ENCODE measurements at places on chromosomes 5 and 9.
A peak's percentile ranks its signal among the peaks of the same experiment; 100 is the strongest.

GRCh38 chr9:130017076-130017475 is 25.9 kb downstream of the FNBP1 start:
- H3K27ac ChIP-seq = peak overlapping the region; percentile 96
- no peak for DNase-seq
- peak overlapping the region; percentile 58 for H3K4me3 ChIP-seq
- no peaks in the 10 kb centered on the region for H3K27me3 ChIP-seq
- peaks cover 55% of the 10 kb centered on the region for H3K36me3 ChIP-seq
- peaks cover 90% of the 10 kb centered on the region for H3K4me1 ChIP-seq

DNA sequence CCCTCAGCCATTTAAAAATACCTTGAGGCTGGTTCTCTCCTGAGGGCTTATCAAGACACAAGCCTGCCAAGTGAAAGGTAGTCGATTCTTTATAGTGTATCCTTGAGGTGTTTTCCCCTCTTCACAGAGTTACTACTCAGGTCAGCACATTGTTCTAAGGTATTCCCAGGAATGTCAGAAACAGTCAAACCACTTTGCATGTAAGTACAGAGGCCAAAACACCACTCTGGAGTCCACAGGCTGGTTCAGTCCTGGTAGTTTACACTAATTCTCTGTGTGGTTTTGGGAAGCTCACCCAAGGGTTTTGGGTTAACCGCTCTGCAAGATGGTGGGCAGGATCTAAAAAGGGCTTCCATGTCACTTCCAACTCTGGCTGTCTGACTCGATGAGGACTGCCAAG is 162.3 kb upstream of the PPP2R2B start:
- no peak for DNase-seq
- H3K4me1 ChIP-seq = no peaks in the 10 kb centered on the region
- no peaks in the 10 kb centered on the region for H3K36me3 ChIP-seq
- H3K4me3 ChIP-seq = no peak overlapping the region
- peaks cover 6% of the 10 kb centered on the region for H3K27me3 ChIP-seq

- H3K4me3 ChIP-seq = no peak overlapping the region
- DNase-seq = no peak
- no peaks in the 10 kb centered on the region for H3K36me3 ChIP-seq
- no peak overlapping the region for H3K27ac ChIP-seq
Observed at GRCh38 chr9:106376689-106377088, 486.3 kb upstream of the ZNF462 start.

DNA sequence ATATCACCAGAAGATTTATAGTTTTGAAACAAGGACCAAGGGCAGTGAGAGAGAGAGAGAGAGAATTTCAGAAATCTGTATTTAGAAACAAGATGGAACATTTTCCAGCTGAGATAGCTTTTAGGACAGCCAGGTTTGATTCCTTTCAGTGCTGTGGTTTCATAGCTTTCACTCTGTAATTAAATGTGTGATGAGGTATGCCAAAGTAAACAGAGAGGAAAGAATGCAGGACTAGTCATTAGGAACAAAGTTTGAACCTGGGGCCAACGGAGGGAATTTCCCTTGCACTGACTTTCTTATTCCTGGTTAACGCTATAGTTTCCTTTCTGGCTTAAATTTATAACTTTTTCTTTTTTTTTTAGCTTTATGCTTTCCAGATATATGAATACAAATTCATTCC is 10.0 kb upstream of the CCL28 start:
- no peak overlapping the region for H3K27ac ChIP-seq
- no peaks in the 10 kb centered on the region for H3K4me1 ChIP-seq
- H3K4me3 ChIP-seq = no peak overlapping the region
- DNase-seq = no peak
- peaks cover 3% of the 10 kb centered on the region for H3K27me3 ChIP-seq

DNA sequence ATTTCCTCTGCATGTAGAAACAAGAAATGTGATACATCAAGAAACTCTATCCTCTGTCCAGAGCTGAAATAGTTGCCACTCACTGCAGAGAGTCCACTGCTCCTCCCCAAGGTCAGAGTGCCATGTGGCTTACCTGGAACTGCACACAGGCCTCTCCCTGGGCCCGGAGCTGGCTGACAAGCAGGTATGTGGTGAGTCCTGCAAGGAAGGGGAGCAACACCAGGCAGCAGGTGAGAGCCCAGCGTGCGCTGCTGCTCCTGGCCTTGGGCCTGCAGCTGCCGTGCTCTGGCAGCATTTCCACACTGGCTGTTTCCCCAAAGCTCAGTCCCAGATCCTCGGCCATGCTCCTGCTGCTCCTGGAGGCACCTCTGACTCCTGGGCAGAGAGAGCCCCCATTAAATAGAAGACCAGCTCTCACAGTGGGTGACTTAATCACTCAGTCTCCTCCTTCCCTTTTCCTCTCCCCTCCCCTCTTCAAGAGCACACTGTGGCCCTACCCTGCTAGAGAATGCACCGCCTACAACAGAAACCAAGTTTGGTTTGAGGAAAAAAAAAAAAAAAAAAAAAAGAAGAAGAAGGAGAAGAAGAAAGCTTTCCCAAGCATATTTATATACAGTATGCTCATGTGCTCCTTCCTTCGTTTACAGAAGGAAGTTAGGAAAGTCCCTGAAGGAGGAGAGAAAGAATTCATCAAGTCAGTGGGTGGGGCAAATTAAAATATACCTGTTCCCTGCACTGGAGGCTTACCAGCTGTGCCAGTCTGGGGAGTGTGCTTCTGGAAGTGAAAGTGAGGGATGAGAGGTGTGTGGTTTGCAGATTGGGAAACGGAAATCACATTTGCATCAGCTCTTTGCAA is at the start of gene TNFSF15:
TNFSF15 (minus strand) TSS at position 370 of the 856 bp plus-strand sequence; CDS start at position 343, 27 bp downstream.
- peak; percentile 27 for DNase-seq
- H3K27ac ChIP-seq = peak within 1 kb of the TSS; percentile 33
- no peaks in the 10 kb centered on the region for H3K36me3 ChIP-seq
- peaks cover 27% of the 10 kb centered on the region for H3K4me1 ChIP-seq
- no peaks in the 10 kb centered on the region for H3K27me3 ChIP-seq

- peak; percentile 75 for DNase-seq
- peak overlapping the region; percentile 72 for H3K27ac ChIP-seq
- no peaks in the 10 kb centered on the region for H3K27me3 ChIP-seq
- peaks cover 52% of the 10 kb centered on the region for H3K4me1 ChIP-seq
- H3K36me3 ChIP-seq = peaks cover 6% of the 10 kb centered on the region
Observed at GRCh38 chr9:136544548-136544963, 1.3 kb downstream of the NOTCH1 start.

GRCh38 chr9:130639124-130639765 is 25.1 kb upstream of the PRDM12 start:
- no peak for DNase-seq
- no peaks in the 10 kb centered on the region for H3K27me3 ChIP-seq
- H3K4me1 ChIP-seq = no peaks in the 10 kb centered on the region
- H3K4me3 ChIP-seq = no peak overlapping the region
- no peak overlapping the region for H3K27ac ChIP-seq

DNA sequence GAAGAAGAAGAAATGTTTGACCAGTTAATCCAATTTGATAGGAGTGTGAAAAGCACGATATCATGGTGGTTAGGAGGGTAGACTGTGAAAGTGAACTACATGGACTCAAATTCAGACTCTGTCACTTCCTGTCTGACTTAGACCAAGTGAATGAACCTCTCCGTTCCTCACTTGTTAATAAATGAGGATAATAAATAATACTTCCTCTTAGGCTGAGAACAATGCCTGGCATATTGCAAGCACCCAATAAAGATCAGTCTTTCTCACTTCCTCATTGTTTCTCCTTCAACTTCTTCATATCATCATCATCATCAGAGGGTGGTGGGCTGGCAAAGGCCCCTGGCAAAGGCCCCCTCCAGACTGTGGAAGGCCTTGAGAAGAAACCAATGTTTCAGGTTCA is 148.7 kb downstream of the CDK5RAP2 start:
- H3K27ac ChIP-seq = no peak overlapping the region
- H3K36me3 ChIP-seq = peaks cover 38% of the 10 kb centered on the region
- H3K4me1 ChIP-seq = peaks cover 6% of the 10 kb centered on the region
- no peak overlapping the region for H3K4me3 ChIP-seq
- H3K27me3 ChIP-seq = no peaks in the 10 kb centered on the region

DNA sequence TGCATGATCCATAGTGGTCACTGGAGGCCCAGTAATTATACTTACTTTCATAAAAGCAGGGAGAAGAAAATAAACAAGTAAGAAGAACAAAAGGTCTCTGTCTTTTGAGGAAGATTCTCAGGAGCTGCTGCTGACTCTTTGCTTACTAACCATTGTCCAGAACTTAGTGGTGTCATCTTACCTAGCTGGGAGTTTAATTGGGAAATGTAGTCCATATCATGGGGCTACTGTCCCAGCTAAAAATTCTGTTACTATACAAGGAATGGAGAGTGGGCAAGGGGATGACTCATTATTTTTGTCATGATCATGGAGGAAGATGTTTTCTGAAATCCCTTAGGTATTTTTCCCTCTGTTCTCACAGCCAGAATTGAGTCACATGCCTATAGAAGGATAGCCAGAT is 639.3 kb downstream of the MTRR start:
- no peak overlapping the region for H3K27ac ChIP-seq
- H3K4me3 ChIP-seq = no peak overlapping the region
- H3K4me1 ChIP-seq = no peaks in the 10 kb centered on the region
- no peaks in the 10 kb centered on the region for H3K36me3 ChIP-seq
- DNase-seq = no peak

DNA sequence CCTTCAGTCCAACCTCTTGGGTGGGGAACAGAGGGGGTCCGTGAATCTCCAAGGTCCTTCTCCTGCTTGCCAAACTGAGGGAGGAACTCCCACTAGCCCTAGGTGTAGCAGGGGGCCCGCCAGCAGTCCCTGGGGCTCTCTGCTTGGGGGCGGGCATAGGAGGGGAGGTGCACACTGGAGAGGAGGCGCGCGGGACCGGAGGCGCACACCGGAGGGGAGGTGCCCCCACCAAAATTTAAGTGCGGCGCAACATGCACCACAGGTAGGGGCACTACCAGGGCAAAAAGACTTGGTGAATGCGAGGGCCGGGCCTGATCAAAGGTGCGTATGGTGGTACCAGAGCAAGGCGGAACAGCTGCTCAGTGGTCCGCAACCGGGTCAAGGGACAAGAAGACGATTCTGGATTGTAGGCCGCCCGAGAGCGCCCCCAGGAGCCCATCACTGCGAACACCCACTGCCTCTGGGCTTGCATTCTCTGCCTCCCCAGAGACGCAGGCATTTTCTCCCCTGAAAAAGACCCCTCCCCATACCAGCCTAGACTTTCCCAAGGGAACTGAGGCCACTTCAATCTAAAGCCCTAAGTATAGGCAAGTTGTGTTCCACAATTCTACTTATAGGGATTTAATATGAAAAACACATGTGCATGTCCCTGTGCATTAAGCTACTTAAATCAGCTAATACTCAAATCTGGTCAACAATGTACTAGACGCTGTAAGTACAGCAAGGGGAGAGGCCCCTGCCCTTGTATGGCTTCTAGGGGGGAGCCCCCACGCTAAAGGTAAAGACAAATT is 50.6 kb downstream of the TGFBI start:
- H3K36me3 ChIP-seq = peaks cover 2% of the 10 kb centered on the region
- no peak for DNase-seq
- peak overlapping the region; percentile 75 for H3K4me3 ChIP-seq
- peaks cover 43% of the 10 kb centered on the region for H3K27me3 ChIP-seq

- H3K36me3 ChIP-seq = no peaks in the 10 kb centered on the region
- peaks cover 27% of the 10 kb centered on the region for H3K27me3 ChIP-seq
- DNase-seq = no peak
- H3K4me1 ChIP-seq = peaks cover 9% of the 10 kb centered on the region
- H3K27ac ChIP-seq = no peak overlapping the region
Observed at GRCh38 chr9:121734465-121734864, 83.0 kb downstream of the DAB2IP start.

GRCh38 chr5:140647042-140647419 is 399 bp downstream of the NDUFA2 start:
- H3K4me3 ChIP-seq = peak overlapping the region; percentile 97
- H3K27me3 ChIP-seq = no peaks in the 10 kb centered on the region
- peak overlapping the region; percentile 92 for H3K27ac ChIP-seq
- H3K4me1 ChIP-seq = peaks cover 40% of the 10 kb centered on the region
- peaks cover 45% of the 10 kb centered on the region for H3K36me3 ChIP-seq

DNA sequence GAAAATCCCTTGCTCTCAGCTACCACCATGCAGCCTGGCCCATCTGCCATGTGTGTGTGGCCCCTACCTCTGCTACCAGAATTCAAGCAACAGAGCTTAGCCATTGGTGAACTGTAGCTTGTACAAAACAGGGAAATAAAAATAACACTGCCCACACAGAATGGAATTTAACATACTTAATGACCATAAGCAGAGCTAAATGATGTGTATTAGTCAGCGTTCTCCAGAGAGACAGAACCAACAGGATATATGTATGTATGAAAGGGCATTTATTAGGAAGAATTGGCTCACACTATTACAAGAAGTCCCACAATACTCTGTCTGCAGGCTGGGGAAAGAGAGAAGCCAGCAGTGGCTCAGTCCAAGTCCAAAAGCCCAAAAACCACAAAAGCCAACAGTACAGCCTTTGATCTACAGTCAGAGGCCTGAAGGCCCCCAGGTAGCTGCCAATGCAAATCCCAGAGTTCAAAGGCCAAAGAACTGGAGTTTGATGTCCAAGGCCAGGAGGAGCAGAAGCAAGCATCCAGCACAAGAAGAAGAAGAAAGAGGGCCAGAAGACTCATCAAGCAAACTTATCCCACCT is 318.8 kb downstream of the DNAH5 start:
- no peak for DNase-seq
- no peaks in the 10 kb centered on the region for H3K27me3 ChIP-seq
- H3K4me3 ChIP-seq = no peak overlapping the region
- no peak overlapping the region for H3K27ac ChIP-seq

GRCh38 chr5:28766565-28767158 is 1728.3 kb upstream of the CDH9 start:
- H3K4me3 ChIP-seq = no peak overlapping the region

DNA sequence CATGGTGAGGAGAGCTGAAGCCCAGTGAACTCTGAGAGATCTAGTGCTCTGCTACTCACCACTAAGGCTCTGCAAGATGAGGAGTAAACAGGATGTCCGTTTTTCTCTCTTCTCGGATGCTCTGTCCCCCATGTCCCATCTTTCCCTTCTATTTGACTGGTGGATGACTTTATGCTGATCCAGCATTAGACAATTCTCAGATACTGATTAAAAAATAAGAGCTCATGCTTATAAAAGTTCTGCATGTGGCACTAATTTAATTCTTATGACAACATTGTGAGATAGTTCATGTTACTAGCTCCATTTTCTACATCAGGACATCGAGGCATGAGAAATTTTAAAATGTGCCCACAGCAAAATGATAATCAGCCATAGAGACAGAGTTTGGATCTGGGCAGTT is 77.0 kb downstream of the HMHB1 start:
- H3K4me3 ChIP-seq = no peak overlapping the region
- H3K4me1 ChIP-seq = no peaks in the 10 kb centered on the region
- DNase-seq = no peak
- peaks cover 3% of the 10 kb centered on the region for H3K27me3 ChIP-seq
- H3K27ac ChIP-seq = no peak overlapping the region
- no peaks in the 10 kb centered on the region for H3K36me3 ChIP-seq

GRCh38 chr5:14810282-14810681 is 61.3 kb downstream of the ANKH start:
- DNase-seq = no peak
- H3K27ac ChIP-seq = peak overlapping the region; percentile 24
- H3K36me3 ChIP-seq = peaks cover 30% of the 10 kb centered on the region
- H3K4me3 ChIP-seq = peak overlapping the region; percentile 63

DNA sequence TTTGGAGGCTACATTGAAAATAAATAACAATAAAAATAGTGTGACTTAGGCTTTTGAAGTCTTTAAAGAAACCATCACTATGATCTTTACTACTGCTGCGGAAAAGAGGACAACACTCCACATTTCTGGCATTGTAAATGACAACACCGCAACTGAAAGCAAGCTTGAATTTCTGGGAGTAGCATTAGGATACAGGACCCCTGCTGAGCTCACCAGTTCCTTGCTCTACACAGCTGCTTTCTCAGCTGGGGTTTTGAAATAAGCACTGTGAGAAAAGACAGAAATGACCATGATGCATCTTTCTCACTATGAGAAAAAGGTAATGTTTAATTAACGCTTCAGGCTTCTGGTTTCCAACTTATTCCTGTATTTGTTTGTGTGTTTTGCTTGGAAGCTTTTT is 168.0 kb downstream of the TAF11L14 start:
- H3K27me3 ChIP-seq = no peaks in the 10 kb centered on the region
- H3K36me3 ChIP-seq = no peaks in the 10 kb centered on the region
- no peak overlapping the region for H3K4me3 ChIP-seq
- H3K4me1 ChIP-seq = no peaks in the 10 kb centered on the region
